NCI-H226 (cell line): ENCODE measurements at places on chromosomes 4 and X.

DNA sequence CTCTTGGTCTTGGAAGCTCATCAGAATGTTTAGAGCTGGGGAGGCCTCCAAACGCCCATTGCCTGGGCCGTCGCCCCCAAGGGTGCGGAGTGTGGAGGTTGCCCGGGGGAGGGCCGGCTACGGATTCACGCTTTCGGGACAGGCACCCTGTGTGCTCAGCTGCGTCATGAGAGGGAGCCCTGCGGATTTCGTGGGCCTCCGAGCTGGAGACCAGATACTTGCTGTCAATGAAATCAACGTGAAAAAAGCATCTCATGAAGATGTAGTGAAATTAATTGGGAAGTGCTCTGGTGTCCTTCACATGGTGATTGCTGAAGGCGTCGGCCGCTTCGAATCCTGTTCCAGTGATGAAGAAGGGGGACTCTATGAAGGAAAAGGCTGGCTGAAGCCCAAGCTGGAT lies 23.3 kb downstream of the RGS12 start:
- DNase-seq = no peak

GRCh38 chr4:16992566-16993225 lies 94.3 kb upstream of the LDB2 start:
- no peak for DNase-seq

GRCh38 chrX:4547213-4547836 lies 833.9 kb upstream of the PRKX start:
- no peak for DNase-seq

DNA sequence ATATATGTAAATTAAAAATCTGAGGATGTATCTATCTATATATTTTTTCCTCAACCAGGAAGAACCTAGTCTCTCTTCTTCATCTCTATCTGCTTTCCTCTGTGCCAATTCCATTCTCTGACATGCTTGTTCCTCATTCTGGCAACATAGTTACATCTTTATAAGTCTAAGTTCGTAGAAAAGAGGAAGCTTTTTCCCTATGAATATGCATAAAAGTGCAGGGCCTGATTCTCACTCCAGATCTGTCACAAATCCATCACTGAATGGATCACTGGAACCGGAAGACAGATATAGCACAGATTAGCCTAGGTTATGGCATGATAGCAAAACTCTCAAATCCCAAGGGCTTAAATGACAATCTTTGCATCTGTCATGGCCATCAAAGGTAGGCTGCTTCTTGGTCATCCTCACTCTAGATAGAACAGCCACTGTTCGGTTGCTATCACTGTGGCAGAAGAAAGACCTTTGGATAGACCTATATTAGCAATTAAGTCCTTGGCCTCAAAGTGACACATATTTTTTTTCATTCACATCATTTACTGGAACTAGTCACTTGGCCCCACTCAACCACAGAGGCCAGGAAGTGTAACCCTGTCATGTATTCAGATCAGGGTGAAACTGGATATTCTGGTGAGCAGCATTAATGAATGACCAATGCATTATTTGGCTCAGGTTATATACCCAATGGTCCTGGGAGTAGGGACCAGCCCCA lies 22.2 kb downstream of the DTHD1 start:
- DNase-seq = no peak

- no peak for DNase-seq
Observed at GRCh38 chr4:9920029-9920428, 101.3 kb downstream of the SLC2A9 start.

GRCh38 chrX:23732704-23733103 lies 10.4 kb downstream of the ACOT9 start:
- DNase-seq = no peak

GRCh38 chr4:14868426-14869395 lies 133.6 kb upstream of the CPEB2 start:
- DNase-seq = no peak

GRCh38 chr4:98506462-98507132 lies 151.8 kb downstream of the TSPAN5 start:
- no peak for DNase-seq
